ENCODE measurements at places on chromosomes 6 and 20.
A peak's percentile ranks its signal among the peaks of the same experiment; 100 is the strongest.

DNA sequence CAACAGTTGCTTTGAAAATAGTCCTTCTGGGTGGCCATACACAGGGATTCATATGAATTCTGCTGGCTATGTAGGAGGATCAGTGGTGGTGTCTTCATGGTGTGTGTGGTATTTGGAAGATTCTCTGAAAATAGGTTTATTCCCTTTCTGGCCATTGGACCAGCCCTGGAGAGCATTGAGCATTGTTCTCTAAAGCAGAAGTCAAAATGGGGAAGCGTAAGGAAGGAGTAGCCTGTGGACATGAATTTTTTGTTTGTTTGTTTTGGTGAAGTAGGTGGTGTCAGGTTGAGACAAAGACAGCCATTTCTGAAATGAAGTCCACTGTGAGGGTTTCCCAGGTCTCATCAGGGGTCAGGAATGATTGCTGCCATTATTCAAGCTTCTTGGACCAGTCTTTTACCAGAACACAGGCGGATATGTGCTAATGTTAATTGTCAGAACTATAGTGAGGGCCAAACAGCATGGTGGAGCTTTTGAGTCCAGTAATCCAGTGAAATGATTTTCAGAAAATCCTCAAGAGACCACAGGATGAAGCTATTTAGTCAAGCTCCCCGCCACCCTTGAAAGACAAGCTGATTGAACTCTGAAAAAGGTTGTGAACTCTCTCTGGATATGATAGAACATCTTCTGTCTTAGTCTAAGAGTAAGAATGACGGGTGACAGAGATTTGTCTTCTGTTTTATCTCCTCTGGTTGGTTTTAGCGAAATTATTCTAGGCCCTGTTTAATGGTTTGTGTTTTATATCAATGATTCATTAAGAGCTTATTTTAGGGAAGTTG is 60.0 kb downstream of the DNAH8 start:
- DNase-seq, result no peak

DNA sequence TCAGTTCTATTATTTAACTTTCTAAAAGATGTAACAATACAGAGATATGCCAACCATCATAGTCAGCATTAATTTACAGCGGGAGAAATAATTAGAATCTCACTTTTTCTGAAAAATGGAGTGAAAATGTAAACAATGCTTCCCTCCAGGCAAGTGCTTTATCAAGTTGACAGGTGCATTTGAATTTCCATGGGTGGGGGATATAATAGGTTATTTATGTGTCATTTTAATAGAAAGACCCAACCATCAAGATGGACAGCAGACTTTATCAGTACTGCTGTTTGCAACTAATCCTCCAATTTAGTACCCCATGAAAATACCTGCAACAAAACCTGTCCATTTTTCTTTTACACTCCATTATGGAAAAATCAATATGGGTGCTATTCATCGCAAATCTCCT is 780.1 kb downstream of the TFAP2A start:
- DNase-seq, result no peak

DNA sequence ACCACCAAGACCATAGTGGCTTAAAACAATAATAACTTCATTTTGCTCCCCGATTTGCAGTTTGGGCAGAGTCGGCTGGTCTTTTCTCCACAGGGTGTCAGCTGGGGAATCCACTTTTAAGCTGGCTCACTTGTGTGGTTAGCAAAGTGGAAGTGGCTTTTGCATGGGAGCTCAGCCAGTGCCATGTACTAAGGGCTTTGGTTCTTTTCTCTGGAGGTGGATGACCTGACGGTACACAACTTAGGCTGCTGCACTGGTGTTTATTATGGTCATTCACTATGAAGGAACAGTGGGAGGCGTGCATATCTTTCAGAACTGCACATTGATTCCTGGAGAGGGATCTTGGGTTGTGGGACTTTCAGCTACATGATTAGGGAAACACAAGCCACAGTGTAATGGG is 141.0 kb downstream of the OR2B2 start:
- no peak for DNase-seq

DNA sequence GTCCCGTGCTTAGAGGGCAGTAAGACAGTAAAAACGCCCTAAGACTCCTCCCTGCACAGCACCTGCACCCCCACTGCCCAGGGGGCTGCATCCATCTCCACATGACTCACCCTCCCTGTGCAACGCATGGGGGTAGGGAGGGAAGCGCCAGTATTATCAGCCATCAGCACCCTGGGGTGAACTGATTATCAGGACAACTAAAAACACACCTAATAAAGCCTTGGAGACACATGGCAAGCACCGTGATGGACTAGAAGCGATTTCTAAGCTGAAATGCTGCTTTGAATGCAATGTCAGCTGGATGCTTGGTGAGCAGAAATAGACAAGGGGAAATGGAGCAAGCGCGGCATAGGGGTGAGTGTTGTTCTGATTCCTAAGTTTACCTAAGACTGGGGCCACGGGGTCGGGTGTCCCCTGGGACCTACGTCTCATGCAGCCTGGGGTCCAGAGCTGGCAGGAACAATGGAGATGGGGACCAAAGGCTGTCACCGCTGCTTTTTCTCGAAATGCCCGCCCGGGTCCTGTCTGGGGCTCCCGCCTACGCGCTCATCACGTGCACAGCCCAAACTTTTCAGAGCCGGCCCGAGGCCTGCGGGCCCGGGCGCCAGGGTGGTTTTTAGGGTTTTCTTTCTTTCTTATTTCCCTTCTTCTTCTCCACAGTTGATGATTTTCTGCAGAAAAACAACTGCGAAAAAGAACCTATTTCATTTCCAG is 702 bp upstream of the TNFAIP3 start:
- no peak for DNase-seq

- no peak for DNase-seq
Measured at GRCh38 chr20:5784735-5785134, 34.5 kb downstream of the SHLD1 start.

- DNase-seq, result peak; percentile 22
Measured at GRCh38 chr20:39691151-39691862, 729.2 kb downstream of the DHX35 start.

- peak; percentile 10 for DNase-seq
Measured at GRCh38 chr20:37850724-37851355, 52.1 kb upstream of the VSTM2L start.

- DNase-seq, result no peak
Measured at GRCh38 chr6:28969129-28969528, 36.0 kb downstream of the ZNF311 start.

GRCh38 chr6:41033776-41034175 is 5.2 kb downstream of the UNC5CL start:
- DNase-seq, result no peak

GRCh38 chr20:43726811-43727338 is at the start of gene GTSF1L:
Gene GTSF1L (minus strand): TSS chr20:43727002. CDS start chr20:43726694, 308 bp downstream.
- peak; percentile 69 for DNase-seq

DNA sequence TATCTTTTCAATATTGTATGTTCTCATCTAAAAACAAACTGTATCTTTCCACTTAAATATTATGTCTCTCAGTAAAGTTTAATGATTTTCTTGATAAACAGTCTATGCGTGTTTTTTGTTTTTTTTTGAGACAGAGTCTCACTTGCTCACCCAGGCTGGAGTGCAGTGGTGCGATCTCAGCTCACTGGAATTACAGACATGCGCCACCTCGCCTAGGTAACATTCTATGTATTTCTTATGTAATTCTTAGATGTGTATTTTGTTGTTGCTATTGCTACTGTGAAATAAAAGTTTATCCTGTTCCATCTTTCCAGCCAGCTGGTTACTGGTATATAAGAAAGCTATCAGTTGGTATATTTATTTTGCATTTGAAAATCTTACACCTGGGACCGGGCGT is 29.4 kb downstream of the ABHD12 start:
- DNase-seq, result peak; percentile 65

DNA sequence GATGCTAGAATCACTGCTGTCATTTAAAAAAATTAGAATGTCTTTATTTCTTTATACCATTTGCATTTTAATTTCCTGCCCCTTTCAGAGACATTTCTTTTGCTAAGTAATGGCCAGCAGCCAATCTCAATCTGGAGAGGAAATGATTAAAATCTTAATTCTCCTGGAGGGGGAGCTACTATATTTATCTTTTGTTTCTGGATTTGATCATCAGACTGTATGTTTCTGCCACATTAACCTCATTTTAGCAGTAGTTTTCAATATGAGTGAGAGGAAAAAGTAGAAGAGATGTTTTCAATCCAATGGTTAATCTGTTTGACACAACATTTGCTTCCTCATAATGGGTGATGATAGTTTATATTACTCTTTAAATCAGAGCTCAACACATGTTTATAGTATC is 138.0 kb downstream of the FUT9 start:
- DNase-seq, result no peak

DNA sequence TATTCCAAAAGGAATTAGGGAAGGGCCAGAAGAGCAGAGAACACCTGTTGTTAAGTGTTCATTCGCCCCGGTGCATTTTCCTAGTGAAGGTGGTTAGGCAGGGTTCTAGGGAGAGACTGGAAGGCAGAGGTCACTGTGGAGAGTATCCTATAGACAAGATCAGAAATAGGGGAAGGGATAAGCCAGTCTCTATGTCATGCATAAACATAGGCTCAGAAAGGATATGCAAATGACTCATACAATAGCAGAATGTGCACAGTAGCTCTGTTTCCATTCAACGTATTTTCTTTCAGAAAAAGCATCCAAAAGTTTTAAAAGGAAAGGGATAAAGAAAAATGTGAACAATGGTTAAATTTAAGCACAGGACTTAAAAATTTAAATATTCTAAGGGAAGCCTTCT is 47.4 kb downstream of the BMP6 start:
- no peak for DNase-seq

DNA sequence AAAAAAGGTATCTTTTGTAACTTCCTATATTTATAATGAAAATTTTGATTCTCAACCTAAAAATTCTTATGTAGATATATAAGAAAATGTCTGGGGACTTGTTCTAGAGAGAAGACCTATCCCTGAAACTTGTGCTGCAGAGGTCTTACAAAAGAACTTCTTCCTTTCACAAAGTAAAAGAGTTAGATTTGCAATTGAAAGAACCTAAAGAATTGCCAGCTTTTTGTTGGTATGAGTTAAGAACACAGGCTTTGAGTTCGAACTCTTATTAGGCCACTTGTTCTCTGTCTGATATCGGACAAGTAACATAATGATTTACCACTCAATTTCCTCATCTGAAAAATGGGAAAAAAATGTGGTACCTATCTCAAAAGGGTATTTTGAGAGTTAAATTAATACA is 162.0 kb upstream of the LAMA2 start:
- DNase-seq, result no peak

GRCh38 chr6:166235666-166236292 is 68.1 kb upstream of the TBXT start:
- no peak for DNase-seq

GRCh38 chr6:101477436-101477835 is 83.9 kb downstream of the GRIK2 start:
- no peak for DNase-seq

DNA sequence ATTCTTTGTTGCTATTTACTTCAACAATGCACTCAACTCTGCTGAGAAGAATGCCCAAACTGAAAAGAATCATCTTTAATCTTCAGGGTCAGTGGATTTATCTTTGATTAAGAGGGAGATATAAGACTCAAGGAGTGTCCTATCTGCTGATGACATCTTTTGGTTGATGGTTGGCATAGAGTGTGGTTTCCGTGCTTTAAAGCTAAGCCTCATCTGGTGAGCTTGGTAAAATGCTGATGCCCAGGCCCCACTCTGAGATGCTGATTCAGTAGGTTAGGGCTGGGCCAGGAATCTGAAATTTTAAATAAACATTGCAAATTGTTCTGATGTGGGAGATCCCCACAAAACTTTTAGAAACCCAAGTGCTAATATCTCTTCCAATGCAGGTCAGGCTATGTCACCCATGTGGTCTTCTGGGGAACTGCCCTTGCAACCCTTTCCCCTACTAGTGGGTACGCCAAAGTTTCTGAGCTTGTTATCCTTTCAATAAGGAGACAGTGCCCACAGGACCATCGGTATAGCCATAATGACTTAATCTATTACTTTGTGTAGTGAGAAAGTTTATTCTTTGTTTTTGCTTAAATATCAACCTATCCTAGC is 68.5 kb upstream of the ARMH2 start:
- DNase-seq, result no peak

GRCh38 chr20:4717816-4718570 is 3.7 kb upstream of the PRND start:
- no peak for DNase-seq

GRCh38 chr6:165664559-165665383 is 1.7 kb upstream of the PDE10A start:
- DNase-seq, result no peak

- DNase-seq, result peak; percentile 43
Measured at GRCh38 chr20:48684501-48685041, 143.2 kb downstream of the PREX1 start.

- DNase-seq, result no peak
Measured at GRCh38 chr6:3079682-3080081, 11.4 kb downstream of the RIPK1 start.

GRCh38 chr6:72873433-72873832 is 251.6 kb downstream of the KCNQ5 start:
- DNase-seq, result no peak

GRCh38 chr6:133827766-133828165 is 61.1 kb upstream of the TCF21 start:
- peak; percentile 68 for DNase-seq

DNA sequence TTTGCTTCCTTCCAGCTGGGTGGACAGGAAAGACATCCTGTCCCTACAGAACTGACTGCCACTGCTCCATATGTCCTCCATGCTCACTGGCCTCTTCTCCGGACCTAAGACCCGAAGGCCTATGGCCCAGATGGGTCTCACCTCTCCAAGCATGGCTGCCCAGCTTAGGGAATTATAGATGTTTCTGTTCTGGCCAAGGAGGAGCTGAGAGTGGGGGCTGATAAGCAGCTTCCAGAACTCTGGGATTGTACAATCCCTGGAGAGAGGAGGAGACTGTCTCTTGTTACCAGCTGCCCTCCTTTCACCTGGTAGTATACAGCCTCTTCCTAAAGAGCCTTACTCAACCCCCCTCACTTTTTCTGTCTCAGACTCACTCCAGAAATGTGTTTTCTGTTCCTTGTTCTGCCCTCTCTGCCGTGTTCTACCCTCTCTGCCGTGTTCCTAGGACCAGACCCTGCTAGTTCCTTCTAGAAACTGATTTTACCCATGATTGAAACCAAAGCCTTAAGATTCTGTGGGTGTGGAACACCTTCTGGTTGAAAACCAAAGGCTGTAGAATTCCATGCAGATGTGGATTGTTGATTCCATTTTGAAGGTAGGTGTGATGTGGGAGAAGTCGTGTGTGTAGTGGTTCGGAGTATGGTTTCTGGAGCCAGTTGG is 28.7 kb downstream of the ANKS1A start:
- no peak for DNase-seq

- no peak for DNase-seq
Measured at GRCh38 chr20:49446080-49446479, 36.4 kb downstream of the KCNB1 start.

GRCh38 chr20:58907320-58908137 is 55.0 kb downstream of the GNAS start:
- DNase-seq, result peak; percentile 99

GRCh38 chr6:166778046-166778445 is 151.0 kb upstream of the RPS6KA2 start:
- no peak for DNase-seq

GRCh38 chr20:52168116-52168515 is 23.5 kb downstream of the ZFP64 start:
- DNase-seq, result no peak

- DNase-seq, result peak; percentile 61
Measured at GRCh38 chr6:147194652-147195411, 9.4 kb upstream of the STXBP5 start.
